ENCODE measurements at places on chromosomes 2 and 18.

GRCh38 chr2:195782156-195782555, 125.1 kb downstream of the SLC39A10 start:
- no peak for DNase-seq

DNA sequence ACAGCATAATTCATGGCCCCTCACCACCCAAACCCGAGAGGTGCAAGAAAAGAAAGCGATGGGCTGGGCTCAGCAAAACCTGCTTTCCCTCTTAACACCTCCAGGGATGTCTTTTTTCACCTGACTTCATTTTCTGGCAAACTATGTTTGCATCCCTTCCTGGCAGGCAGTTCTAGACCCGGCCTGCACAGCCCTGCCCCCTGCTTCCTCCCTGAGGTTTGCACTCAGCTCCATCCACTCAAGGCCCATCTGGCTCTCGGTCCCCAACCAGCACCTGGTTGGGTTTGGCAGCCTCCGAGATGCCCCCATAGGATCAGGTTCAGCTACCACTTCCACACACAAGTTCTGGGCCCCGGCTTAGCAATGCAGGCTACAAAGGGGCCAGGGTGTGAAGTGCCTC, 185.7 kb downstream of the SMAD7 start:
- DNase-seq: no peak

DNA sequence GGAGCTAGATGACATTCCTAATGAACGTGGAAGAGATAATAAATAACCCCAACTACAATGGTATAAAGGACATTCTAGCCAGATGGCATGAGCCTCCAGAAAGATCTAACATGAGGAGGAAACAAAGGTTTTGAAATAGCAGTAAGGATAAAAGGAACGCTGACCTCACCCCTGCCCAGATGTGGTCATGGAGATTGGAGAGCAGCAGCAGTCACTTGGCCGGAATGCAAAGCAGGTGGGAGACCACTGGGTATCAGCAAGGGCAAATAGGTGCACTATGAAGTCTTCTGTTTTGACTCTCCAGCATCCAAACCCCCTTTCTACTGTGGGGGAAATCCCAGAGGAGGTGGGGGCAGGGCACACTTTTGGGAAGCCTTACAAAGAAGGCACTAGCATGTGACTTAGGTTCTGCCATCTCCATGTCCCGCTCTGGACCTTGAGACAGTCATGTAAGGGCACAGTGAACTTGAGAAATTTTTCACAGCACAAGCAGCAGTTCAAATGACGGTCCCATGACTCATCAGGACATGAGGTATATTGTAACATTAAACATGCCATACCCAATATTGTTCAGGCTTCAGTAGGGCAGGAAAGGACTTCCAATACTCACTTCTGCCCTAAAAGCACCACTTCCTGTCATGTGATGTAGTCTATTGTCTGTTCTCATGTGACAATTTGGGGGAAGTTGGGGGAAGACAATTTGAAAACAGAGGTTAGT, 55.2 kb downstream of the METTL4 start:
- DNase-seq: peak; percentile 46

GRCh38 chr2:217146956-217147355, 287.1 kb upstream of the TNP1 start:
- no peak for DNase-seq

GRCh38 chr2:150168595-150169236, 318.8 kb downstream of the RND3 start:
- no peak for DNase-seq

DNA sequence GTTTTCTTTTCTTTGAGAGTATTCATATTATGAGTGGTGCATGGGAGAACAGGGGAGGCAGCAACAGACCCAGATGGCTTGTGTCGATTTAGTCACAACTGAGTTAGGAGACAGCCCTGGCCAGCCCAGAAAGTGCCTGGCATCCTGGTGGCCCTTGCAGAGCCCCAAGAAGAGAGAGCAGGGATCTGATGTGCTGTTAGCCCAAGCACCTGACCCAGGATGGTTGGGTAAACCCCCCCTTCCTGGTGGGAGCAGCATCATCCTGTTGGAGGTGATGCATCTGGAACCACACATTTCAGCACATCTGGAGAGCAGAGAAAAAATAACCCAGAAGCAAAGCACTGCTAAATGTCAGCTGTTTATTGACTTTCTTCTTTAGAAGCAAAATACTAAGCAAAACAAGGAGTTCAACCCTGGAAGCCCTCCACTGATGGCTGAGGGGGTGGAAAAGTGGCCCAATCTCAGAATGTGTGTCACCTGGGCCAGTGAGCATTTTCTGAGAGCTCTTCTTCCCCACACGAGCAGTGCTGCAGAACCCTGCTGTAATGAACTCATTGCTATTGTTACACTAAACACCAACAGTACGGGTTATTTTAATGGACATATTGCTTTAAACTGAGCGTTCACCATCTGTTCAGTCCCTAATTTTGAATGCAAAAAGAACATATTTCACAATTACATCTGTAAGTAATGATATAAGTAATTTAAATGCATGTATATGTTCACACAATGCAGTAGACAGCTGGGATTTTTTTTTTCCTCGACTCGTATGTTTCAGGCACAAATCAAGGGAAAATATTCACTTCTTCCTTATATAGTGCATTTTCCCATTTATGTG, 100.6 kb upstream of the SMIM21 start:
- DNase-seq: no peak

DNA sequence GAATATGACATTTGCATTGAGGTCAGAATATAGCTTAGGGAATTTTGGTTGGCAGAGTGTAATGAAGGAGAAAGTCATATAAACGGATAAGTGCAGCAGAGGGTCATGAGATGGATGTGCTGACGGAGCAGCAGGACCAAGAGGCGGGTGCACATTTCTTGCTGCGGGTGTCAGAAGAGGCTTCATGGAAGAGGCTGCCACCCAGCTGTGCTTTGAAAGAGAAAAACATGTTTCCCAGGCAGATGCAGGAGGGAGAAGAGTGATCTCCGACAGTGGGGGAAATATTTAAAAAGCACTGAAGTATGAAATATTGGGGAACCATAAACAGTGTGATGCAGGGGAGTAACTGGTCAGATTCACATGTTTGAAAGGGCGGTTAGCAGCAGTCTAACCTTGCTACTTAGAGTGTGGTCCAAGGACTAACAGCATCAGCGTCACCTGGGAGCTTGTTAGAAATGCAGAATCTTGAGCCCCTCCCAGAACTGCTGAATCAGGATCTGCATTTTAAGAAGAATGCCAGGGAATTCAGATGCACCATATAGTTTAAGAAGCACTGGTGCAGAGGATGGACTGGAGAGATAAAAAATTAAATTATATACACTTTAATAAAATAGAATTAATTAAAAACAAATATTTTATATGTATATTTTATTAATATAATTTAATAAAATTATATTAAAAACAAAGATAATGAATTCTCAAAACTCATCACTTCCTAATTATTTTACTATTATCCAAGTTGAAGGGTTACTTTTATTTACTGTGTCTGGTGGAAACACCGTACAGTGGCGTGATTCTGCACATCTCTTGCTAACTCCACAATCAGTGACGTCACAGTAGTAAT, 36.1 kb upstream of the SCYGR1 start:
- DNase-seq: peak; percentile 12

DNA sequence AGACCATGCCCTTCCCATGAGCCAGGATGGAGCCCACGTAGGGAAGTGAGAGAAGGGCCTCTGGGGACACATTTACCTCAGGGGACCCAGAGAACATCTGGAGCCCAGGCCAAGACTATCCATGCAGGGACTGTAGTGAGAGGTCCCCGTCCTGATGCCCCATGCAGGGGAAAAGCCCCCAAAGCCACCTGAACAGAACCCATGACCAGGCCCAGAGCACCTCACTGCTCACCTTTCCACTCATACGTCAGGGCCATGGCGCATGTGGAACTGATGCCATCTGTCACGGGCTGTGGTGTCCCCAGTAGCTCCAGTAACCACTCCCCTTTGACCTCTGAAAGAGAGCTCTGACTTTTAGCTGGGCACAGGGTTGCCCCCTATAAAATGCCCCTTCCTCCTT, 106.5 kb upstream of the TEX51 start:
- DNase-seq: no peak

DNA sequence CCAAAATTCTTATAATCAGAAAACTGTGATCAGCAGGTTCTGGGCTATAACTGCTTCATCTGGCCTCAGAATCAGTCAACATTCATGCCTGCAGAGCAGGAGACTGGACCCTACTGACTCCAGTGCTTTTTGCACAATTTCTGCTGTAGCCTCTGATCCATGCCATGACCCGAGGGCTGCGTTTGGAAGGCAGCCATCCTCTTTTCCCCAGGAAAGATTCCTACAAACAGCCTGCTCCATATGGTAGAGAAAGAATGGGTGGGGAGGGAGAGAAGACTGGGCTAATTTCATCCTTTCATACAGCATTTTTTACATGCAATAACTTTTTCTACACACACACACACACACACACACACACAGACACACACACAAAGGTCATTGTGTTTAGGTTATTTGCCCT, 133.0 kb upstream of the MMADHC start:
- DNase-seq: no peak

DNA sequence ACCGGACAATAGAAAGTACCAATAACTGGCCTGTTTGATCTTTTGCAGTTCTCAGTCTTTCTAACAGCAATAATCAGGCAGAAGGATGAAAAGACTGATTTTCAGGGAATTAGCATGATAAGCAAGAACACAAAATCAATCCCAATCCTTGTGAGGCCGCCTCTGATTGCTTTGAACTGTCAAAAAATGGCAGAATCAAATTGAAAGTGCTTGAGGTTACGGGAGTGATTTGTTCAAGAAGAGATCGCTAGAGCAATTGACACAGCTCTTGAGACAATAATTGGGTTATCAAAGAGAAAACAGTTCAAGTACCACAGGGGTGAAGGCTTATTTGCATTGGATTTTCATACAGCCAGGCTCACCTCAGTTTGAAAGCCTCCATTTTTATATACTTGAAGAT, 663.4 kb downstream of the ARHGAP15 start:
- DNase-seq: no peak

DNA sequence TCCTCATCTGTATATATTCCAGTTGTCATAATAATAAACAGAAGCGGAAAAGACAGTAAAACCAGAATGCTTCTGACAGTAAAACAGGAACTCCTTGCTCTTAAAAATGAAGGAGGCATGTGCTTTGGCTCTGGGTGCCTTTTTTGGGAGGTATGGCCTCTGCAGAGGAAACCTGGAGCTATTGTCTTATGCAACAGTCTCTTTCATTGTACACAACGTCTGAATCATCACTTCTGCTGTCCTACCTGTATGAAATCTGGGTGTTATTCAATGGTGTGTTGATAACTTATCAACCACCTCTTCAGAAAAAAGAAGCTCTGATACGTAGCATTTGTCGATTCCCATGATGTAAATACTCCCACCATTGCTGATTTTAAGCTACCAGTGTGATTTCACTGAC, 64.8 kb downstream of the CDCA7 start:
- no peak for DNase-seq

DNA sequence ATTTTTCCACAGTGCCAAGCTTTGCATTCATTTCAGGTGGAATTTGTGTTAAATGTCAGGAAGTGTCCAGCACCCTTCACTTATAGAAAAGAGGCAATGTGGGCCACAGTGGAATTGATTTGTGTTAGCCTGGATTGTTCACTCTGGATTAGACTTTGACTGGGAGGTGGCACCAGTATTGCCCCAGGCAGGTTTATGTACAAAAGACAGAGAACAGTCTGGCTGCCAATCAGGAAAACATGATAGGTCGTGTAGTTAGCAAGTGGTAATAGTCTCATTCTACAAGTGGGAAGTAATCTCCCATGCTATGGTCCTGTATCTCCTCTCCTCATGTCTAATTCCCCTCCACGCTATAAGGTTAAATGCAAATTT, 45.6 kb downstream of the RAB27B start:
- no peak for DNase-seq

- DNase-seq: no peak
Measured at GRCh38 chr2:101405351-101405899, 18.1 kb upstream of the CREG2 start.

GRCh38 chr18:22427822-22428549, 10.3 kb upstream of the CTAGE1 start:
- no peak for DNase-seq

DNA sequence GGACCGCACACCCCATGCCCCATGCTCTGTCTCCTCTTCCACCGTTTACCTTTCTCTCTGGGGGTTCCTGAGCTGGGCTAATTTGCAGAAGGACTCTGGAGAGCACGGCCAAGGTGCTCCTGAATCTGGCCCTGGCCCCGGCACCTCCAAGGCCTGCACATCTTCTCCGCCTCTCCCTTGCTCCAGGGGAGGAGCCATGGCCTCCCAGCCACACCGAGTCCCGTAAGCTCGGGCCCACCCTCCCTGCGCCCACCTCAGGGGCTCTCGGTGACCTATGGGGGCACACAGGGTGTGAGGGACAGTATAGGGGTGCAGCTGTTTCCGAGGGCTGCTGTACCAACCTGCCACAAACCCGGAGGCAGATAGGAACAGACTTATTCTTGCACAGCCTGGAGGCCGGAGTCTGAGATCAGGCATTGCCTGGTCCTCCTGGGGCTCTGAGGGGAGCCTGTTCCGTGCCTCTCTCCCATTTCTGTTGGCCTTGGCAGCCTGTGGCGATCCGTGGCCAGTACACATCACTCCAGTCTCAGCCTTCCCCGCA, 127.3 kb upstream of the GPC1 start:
- DNase-seq: no peak
